Adipocyte (in vitro differentiated cells): ENCODE measurements at places on chromosomes 11 and 22.

GRCh38 chr11:46278387-46279125 lies 1.1 kb downstream of the CREB3L1 start:
- DNase-seq = peak; percentile 93

- DNase-seq = peak; percentile 66
Measured at GRCh38 chr22:20979243-20979809, 2.8 kb upstream of the LZTR1 start.

GRCh38 chr11:119668676-119669075 lies 60.3 kb downstream of the NECTIN1 start:
- no peak for DNase-seq

GRCh38 chr11:114358716-114359115 lies 41.6 kb downstream of the C11orf71 start:
- no peak for DNase-seq

DNA sequence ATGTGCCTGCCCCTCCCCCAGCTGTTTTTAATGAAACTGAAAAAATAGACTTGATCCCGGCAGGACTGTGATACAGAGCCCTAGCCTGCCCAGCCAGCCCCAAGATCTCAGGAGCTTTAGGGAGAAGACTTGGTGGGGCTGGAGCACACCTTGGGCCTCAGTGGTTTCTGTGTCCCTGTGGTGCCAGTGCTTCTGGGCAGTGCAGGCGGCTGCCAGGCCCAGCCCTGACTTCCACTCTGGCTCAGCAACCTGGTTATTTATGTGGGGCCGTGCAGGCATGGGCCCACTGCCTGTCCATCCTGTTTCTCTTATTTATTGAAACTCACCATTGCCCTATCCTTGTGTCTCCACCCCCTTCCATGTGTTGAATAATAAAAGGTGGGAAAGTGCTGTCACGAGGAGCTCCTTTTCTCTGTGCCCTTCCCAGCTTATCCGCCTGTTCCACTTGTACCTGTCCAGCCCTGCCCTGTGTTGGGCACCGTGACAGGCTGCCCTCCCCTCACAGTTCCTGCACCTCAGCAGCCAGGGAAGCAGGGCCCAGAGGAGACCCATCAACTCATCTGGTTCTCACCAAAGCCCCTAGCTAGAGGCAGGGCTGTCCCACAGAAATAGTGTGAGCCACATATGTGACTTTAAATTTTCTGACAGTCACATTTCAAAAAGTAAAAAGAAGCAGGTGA lies 20.2 kb downstream of the RELT start:
- DNase-seq = no peak

GRCh38 chr22:48651036-48651890 lies 1176.4 kb downstream of the BRD1 start:
- DNase-seq = no peak

DNA sequence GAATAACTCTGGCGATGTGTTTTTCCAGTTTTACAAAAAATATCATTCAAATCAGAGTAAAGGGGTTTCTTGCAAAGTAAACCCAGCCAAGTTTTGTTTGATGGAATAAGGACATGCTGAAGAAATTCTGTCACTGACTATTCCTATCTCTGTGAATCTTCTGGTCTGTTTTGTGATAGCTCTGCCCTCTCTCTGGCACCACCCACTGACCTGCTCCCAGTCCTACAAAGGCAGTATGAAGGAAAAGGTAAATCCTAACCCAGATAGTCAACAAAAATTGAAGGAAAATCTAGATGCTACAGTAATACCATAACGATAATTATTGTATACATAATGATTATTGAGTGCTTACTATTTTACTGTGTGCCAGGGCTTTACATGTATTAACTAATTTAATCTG lies 76.3 kb upstream of the TP53AIP1 start:
- no peak for DNase-seq

GRCh38 chr11:72643547-72643946 lies 30.7 kb downstream of the PDE2A start:
- DNase-seq = peak; percentile 23

DNA sequence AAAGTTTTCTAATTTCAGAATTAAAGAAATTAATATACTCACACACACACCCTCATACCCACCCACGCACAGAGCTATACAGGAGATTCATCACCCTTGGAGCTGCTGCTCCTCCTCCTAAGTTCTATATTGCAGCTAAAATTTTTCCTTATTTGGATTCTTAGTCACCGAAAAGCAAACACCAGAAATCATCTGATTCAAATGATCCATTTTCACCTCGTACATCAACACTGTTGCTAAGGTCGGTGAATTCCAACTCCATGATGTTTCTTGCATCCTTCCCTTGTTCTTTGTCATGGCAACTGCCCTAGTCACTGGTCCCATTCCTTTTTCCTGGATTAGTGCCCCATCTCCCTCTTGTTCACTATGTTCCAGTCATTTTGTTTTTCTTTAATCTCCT lies 286.2 kb downstream of the GRM5 start:
- DNase-seq = peak; percentile 5

- no peak for DNase-seq
Measured at GRCh38 chr22:37358917-37359316, 68.4 kb downstream of the ELFN2 start.

DNA sequence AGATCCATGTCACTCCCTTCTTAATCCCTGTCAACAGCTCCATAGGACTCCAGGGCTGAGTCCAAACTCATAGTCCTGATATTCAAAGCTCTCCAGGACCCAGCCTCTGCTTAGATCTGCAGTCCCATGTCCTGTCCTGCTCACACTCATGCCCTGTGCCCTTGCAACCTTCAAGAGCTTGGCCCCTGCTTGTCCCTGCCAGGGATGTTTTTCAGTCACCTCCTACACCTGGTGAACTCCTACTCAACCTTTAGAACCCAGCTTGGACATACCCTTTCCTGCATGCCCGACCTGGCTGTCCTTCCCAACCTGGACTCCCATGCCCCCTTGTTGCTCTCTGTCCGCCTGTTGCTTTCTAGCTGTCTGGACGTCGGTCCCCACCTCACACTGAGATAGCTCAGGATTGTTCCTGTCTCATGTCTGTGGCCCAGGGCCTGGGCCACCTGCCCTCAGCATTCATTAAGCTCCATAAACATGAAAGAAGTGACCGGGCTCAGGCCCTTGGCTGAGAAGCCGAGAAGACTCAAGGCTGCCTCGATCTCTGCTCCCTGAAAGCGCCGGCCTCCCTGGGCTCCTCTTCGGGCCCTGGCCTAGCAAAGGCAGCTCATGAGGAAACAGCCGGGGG lies 48.8 kb upstream of the RTL6 start:
- DNase-seq = no peak

DNA sequence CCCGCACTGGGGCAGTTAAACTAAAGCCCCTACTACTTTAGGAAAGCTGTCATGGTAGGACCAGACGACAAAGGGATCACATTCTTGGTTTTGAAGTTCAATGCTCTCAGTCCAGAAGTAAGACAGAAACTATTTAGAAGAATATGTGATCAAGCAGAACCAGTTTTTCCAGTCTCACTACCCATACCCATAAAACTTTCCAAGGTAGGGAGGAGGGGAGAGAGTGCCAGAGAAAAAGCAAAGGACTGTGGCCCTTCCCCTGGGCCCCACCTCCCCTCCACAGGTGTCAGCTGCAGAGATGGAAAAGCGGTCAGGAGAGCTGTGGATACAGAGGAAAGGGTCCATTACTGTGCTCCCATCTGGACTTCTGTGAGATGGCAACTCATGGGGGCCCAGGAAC lies 587.1 kb downstream of the SOX6 start:
- DNase-seq = no peak

GRCh38 chr11:130847517-130847916 lies 68.8 kb downstream of the SNX19 start:
- DNase-seq = peak; percentile 87

GRCh38 chr11:46701078-46701654 lies 335 bp downstream of the ZNF408 start:
- DNase-seq = peak; percentile 25

- peak; percentile 68 for DNase-seq
Measured at GRCh38 chr11:31656051-31656450, 146.5 kb downstream of the ELP4 start.

- DNase-seq = no peak
Measured at GRCh38 chr22:42654436-42655073, 5.4 kb upstream of the CYB5R3 start.

DNA sequence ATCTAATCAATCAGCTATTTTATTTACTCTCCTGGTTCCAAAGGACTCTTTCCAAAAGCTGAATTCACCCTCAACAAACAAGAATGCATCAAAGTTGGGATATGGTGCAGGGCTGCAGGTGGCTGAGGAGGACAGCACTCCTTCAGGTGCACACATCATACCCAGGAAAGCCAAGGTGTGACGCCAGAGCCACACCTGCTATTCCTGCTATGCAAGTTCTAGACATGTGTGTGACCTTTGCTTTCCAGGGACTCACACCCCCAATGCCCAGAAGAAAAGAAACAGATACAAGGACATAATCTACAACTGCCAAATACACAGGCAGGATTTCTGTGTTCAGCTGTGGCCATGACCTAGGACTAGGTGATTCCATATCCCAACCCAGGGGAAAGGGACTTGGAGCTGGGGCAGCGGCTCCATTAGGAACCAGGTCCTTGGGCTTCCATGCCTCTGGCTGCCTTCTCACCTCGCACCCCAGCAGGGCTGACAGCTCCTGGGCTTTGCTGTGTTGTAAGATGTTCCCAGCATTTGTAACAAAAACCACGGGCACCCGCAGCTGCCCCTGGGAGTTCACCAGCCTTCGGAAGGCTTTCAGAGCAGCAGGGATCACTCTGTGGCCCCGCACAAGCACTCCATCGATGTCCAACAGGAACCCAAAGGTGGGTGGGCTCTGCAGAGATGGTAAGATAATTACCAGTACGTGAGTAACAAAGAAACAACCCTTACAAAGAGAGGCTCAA lies 9.8 kb downstream of the HDHD5 start:
- DNase-seq = no peak

DNA sequence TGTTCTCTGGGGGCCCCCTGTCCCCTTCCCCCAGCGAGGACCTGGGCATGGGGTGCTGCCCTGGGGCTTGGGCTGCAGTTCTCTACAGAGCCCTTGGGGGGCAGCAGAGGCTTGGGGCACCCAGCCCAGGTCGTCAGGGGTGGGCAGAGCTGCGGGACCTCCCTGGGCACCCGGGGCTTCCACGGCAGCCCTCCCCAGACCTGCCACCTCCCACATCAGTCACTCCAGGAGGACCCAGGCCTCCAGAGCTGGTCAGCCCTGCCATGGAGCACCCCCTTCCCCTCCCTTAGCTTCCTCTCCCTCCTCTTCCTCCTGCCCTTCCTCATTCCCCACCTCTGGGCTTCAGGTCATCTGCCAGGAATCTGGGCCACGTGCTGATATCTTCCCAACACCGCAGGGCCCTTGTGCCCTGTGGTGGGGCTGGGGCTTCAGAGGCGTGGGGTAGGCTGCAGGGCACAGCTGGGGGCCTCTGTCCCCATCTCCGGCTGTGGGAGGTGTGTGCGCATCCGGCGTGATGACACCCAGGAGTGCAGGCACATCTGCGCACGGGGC lies 5.8 kb downstream of the TSPAN4 start:
- DNase-seq = peak; percentile 64

GRCh38 chr11:92152245-92152644 lies 72.4 kb upstream of the FAT3 start:
- DNase-seq = no peak

GRCh38 chr11:69135420-69136363 lies 20.0 kb upstream of the SMIM38 start:
- no peak for DNase-seq

- DNase-seq = peak; percentile 71
Measured at GRCh38 chr11:86483940-86484794, 109.5 kb downstream of the CCDC81 start.

DNA sequence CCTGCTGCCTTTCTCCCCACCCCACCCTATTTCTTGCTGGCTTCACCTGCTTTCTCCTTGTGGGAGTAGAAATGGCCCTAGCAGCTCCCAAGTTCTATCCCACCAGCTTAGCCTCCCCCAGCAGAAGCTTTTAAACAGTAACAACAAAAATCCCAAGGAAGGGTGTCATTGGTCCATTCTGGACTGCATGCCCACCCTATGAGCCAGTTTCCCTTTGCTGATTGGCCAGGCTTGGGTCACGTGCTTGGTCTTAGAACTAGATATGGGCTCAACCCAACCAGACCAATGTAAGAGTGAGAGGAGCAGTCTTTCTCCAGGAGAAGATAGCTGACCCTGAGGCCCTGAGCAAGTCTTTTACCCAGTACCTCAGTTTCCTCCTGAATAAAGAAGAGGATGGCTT lies 2.3 kb downstream of the MTFP1 start:
- no peak for DNase-seq

DNA sequence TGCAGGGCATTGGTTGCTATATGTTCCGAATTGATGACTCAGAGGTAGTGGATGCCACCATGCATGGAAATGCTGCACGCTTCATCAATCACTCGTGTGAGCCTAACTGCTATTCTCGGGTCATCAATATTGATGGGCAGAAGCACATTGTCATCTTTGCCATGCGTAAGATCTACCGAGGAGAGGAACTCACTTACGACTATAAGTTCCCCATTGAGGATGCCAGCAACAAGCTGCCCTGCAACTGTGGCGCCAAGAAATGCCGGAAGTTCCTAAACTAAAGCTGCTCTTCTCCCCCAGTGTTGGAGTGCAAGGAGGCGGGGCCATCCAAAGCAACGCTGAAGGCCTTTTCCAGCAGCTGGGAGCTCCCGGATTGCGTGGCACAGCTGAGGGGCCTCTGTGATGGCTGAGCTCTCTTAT lies 5.4 kb upstream of the TTC36 start:
- DNase-seq = no peak

- DNase-seq = no peak
Measured at GRCh38 chr11:72227316-72228228, 3.0 kb downstream of the INPPL1 start.

GRCh38 chr11:46684367-46684766 lies 16.1 kb downstream of the ARHGAP1 start:
- DNase-seq = no peak

DNA sequence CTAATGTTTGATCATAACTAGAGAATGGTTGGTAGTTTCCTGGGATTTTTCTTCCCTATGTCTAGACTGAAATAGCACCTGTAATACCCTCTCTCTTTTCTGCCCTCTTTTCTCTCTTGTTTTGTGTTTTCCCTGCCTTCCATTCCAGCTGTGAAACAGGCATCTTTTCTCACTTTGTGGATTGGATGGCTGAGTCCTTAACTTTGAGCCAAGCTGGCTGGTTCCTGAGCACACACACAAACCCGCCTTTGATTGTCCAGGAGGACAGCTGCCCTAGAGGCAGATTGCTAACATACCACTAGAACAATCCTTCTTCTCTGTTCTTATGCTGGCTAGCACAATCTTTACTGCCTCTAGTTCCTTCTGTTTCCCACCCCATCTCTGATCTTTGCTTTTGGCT lies 17.7 kb downstream of the CTNND1 start:
- peak; percentile 83 for DNase-seq

GRCh38 chr11:11021563-11021962 lies 163.7 kb upstream of the ZBED5 start:
- DNase-seq = no peak

DNA sequence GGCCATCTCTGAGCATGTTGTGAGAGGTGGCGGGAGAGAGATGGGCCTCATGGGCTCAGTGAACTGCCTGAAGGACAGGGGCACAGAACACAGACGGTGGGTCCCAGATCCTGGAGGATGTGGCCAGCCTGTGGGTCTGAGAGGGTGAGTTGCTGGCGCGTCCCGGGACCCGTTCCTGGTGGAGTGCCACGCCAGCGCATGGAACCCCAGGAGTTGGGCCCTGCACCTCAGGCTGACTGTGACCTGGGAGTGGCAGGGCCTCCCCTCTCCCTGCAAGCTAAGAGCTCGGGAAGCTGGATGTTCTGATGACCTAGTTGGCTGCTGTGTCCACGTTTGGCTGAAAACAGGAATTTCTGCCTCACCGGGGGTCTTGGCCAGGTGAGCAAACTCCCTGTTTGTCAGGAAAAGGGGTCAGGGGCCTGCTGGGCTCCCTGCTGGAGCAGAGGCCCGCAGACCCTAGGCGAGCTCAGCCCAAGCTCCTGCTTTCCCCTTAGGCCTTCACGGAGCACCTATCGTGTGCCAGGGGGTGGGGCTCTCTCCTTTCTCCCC lies 15.0 kb downstream of the LRRC32 start:
- DNase-seq = no peak
